ENCODE measurements at places on chromosomes 3 and 15. TPM values are rescaled to one million over a fixed set of nuclear protein-coding genes. Genes with fewer than 3 reads are reported as not detected.

Gene LHFPL4
- not detected for total RNA-seq

DNA sequence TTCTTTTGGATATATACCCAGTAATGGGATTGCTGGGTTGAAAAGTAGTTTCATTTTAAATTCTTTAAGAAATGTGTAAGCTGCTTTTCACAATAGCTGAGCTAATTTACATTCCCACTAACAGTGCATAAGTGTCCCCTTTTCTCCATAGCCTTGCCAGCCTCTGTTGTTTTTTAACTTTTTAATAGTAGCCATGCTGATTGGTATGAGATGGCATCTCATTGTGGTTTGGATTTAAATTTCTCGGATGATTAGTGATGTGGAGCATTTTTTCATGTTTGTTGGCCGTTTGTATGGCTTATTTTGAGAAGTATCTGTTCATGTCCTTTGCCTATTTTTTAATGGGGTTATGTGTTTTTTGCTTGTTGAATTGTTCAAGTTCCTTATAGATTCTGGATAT is 444.3 kb upstream of the ATP11B start:
- DNase-seq: no peak

DNA sequence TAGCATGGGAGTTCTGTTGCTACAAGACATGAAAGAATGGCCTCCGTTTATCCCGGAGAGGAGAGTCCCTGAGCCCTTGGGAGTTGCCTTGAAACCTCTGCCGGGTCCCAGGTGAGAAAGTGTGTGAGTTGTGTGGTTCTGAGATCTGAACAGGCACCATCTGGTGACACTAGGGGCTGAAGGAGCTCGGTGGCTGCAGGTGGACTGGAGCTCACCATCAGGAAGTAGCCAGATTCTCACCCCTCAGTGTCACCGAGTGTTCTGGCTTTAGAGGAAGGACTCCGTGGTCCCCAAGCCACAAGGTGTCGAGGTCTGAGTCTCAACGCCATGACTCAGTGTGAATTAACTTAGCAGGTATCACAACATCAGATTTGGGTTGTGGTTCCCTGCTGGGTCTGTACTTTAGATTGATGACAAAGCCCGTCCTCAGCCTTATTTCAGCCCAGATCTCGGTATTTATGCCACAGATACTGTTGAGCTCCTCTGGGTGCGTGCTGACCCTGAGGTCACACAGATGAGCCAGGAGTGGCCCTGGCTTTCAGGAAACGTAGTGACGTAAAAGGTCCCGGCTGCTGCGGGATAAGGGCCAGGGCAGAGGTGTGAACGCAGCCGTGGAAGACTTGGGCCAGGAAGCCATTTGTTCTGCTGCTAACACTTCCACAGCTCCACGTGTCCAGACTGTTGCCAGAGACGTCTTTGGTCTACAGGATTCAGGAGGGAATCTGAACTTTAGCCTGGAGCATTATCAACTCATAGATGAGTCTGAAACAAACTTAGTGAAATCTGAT is 54.4 kb downstream of the PGPEP1L start:
- DNase-seq: no peak

DNA sequence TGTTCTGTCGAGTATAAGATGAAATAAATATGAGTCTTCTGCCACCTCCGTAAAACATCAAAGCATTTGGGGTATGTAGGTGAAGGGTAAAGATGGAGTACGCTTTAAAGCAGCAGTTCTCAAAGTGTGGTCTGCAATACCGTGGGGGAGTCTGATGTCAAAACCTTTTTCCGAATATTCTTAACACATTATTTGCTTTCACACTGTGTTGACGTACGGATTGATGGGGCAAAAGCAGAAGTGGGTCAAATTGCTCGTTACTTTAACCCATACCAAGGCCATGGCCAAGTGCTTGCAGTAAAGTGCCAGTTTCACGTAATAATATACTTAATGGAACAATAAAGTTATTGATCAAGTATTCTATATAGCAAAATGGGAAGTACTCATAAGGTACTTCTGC is 36.3 kb downstream of the PAK2 start:
- DNase-seq: no peak

- DNase-seq: no peak
Observed at GRCh38 chr3:110667216-110667615, 404.4 kb upstream of the NECTIN3 start.

DNA sequence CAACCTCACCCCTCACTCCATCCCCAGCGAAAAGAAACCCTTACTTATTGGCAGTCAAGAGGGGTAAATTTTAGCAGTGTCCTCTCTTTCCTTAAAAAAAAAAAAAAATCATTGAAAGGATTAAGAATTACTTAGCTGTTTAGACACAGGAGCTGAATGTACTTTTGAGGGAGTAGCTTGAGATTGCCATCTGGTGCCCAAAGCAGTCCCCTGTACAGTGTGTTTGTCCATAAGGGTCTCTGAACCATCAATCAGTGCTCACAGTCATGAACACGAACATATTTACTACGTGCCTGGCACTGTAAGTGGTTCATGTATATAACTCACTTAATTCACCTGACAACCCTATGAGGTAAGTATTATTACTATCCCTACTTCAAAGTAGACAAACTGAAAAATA is 463.5 kb downstream of the RAP2B start:
- no peak for DNase-seq

- no peak for DNase-seq
Observed at GRCh38 chr3:169965562-169966427, 812 bp upstream of the SEC62 start.

DNA sequence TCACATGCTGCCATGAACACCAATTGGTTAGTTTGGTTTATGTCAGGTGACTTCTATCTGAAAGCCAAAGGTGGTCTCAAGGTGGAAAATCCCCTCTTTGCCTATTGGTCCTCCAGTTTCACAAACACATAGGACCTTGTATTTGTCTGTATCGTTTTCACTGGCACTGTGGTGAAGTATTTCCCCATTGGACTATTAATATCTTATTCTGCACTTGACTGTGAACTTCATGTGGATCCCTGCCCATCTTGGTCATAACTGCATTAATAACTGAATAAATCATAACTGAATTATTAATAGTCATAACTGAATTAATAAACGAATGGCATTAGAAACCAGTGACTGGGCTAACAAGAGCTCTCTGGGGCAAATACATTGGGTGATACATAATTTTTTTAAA is 341.3 kb upstream of the ADAMTS9 start:
- DNase-seq: no peak

Gene FSIP1
- total RNA-seq: 0.10 TPM

Gene TMIE
- total RNA-seq: not detected

DNA sequence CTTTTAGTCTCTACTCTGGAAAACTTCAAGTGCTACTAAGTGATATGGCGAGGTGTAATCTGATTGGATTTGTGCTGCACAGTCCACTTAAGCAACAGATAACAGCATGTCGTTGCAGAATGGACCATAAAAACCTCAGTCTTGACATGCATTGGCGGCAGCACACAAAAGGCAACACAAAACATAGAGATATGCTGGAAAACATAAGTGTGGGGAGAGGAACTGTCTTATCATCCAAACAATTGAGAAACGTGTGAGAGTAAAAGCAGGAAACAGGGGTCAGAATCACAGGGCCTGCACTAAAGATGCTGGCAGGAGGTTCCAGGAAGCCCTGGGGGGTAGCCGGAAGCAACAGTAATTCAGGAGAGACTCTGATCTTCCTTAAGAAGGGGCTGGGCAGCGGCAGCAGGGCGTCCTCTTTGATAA is 82.1 kb downstream of the CGNL1 start:
- no peak for DNase-seq

GRCh38 chr3:196216089-196216564 is at the start of gene SLC51A:
SLC51A (plus strand) TSS chr3:196216534; CDS start chr3:196216713, 179 bp downstream.
- no peak for DNase-seq

All from tongue (tissue), 3 donors.